ENCODE measurements at places on chromosomes 3 and 15.

DNA sequence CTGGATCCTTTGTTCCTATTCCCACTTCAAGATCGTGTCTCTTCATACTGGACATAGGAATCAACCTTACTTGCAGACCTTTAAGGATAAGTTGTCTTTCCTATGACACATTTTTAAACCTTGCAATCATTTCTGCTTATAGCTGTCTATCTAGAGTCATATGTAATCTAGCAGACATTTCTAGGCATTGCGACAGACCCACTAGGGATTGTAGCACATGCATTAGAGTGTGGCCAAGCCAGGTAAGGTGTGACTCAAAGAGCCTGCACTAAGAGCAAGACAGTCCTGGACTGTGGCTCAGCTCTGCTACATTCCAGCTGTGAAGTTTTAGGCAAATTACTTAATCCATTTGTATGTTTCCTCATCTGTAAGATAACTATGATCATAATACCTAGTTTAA, 38.8 kb upstream of the BFSP2 start:
- no peak for DNase-seq

DNA sequence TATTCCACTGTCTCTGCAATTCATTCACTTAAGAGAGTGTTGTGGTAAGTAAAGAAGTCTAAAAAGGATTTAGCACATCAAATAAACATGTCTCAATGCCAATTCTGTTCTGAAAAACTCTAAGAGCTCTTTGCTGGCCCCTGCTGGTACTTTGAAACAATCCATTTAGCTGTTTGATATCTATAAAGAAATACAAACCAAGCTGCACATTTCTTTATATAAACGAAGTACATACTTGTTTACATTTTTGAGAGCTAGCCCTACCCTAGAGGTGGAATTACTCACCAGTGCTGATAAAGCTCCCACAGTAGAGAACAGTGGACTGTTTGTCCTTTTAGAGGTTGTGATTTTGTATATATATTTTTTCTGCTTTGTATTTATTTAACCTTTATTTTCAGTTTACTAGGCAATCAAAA, 75.5 kb downstream of the NEDD4 start:
- DNase-seq = no peak

DNA sequence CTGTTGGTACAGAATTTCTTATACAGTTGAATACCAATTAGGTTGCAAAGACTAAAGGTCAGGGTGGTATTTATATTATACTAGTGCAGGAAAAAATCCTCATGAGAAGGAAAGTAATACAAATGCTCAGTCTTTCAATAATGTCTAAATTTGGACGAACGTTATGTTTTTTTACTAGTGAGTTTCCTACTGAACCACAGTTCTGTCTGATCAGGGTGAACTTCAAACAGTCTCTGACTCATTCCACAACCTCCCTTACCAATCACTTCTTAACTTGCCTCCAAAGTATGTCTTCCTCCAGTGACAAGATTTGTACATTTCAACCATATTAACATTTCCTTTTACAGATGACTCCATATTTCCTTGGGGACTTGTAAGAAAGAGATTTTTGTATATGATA, 3.4 kb downstream of the TMEM212 start:
- no peak for DNase-seq

GRCh38 chr3:69665026-69665737, 74.1 kb upstream of the MITF start:
- DNase-seq = no peak

GRCh38 chr3:127194601-127195187, 1.8 kb downstream of the PRR23E start:
- no peak for DNase-seq

DNA sequence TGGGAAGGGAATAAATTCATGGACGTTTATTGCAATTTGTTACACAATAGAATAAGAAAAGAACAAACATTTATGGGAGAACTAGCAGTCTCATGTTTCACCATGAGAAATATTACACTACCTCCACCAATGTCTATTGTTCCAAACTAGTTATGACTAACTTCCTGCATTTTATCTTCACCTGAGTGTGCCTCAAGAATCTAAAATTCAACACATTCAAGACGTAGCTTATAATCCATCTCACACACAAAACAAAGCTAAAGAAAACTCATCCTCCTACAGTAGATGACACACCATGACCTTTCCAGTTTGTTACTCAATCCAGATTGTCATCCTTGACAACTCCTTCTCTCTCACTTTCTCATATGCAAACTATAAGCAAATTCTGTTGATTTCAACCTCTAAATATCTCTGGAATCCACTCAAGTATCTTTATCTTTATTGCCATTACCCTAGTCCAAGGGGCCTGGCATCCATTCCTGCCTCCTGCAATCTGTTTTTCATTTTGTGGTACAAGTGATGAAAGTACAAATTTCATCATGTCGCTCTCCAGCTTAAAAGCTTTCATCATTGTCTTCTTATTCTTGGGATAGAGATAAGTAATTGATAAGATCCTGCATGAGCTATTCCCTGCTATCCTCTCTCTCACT, 229.9 kb downstream of the NR2F2 start:
- no peak for DNase-seq

- DNase-seq = no peak
Observed at GRCh38 chr15:86163816-86164215, 84.1 kb downstream of the AGBL1 start.

GRCh38 chr3:57948781-57949242, 59.4 kb upstream of the FLNB start:
- no peak for DNase-seq

- DNase-seq = no peak
Observed at GRCh38 chr15:63811942-63812550, 21.7 kb downstream of the HERC1 start.

- no peak for DNase-seq
Observed at GRCh38 chr3:149245738-149246451, 24.3 kb upstream of the CP start.

DNA sequence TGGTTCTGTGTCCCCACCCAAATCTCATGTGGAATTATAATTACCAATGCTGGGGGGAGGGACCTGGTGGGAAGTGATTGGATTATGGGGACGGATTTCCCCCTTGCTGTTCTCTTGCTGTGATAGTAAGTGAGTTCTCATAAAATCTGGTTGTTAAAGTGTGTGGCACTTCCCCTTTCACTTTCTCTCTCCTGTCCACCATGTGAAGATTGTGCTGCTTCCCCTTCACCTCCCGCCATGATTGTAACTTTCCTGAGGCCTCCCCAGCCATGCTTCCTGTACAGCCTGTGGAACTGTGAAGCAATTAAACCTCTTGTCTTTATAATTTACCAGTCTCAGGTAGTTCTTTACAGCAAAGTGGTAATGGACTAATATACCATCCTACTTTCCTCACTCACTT, 289.6 kb downstream of the EFHB start:
- DNase-seq = no peak

GRCh38 chr15:85943791-85944190, 135.9 kb upstream of the AGBL1 start:
- no peak for DNase-seq

DNA sequence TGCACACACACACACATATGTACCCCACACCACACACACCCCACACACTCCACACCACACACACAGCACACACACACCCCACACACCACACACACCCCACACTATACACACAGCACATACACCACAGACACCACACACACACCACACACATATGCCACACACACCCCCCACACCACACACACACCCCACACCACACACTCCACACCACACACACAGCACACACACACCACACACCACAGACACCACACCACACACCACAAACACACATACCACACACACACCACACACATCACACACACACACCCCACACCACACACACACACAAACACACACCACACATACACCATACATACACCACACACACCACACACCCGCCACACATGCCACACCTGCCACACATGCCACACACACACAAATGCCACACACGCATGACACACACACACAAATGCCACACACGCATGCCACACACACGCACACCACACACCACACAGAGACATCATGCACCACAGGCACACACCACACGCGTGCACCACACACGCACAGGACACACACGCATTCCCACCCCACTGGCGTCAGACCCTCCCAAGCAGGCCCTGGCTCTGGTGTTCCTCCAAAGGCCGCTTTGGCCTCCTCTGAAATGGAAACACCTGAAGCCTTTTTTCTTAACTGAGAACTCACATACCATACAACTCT, 15.7 kb downstream of the CHST13 start:
- no peak for DNase-seq

GRCh38 chr3:34619990-34620389, 821.6 kb downstream of the PDCD6IP start:
- no peak for DNase-seq

DNA sequence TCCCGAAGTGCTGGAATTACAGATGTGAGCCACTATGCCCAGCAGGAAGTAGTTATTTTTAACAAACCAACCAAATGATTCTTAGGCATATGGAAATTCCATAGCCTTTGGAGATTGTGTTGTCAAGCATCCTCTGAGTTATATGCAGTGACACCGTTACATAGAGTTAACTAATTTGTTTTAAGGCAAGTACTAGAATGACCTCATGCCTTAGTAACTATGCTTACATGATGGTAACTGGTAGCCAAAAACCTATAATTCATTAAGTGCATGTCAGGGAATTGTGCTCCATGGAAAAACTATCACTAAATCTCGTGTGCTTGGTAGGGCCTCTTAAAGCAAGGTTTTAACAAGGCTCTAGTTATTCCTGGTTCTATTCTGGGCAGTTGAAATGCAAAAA, 392.8 kb downstream of the TUSC7 start:
- no peak for DNase-seq

DNA sequence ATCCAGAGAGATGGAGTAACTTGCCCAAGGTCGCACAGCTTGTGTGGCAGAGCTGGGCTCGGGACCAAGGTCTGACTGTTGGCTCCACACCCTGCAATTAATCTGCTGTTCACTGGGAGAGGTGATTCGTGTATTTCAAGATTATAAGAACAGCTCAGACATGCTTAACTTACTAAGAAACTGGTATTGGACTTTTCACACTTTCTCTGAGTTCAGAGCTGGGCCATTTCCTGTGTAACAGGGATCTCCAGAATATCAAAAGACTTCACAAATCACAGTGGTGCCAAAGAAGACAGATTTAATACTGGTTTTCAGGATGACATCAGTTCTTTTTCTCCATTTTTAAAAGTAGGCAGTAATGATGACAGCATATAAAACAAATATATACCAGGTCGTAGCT, 156.8 kb upstream of the UBE2E1 start:
- DNase-seq = no peak

DNA sequence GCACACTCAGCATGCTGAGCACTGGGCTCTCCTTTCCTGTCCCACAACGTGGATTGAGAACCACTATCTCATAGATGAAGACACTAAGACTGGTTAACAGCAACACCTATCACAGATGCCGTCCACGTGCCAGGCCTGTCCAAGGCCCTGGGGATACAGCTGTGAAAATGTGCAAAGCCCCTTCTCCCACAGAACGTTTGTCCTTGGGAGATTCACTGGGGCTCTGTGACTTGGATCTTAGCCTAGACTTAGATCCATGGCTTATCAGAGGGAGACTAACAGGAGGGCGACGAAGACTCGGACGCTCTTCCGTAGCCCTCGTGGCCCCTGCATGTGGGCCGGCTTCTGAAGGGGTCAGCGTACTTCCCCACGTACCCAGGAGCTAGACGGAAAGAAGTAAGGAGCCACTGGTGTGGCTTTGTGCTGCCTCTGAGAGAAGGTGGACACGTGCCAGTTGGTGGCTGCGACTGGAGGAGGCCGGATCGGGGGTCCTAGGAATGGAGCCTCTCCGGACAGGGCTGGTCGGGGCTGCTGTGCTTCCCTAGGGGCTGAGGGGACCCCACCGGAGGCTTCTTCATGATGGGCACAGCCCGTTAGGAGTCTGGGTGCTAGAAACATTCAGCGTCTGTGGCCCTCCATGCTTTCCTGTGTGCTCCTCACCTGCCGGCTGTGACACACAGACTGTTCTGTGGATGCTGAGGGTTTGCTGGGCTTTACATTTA, 964 bp downstream of the NRROS start:
- peak; percentile 32 for DNase-seq
